ENCODE measurements at places on chromosomes 12 and 14. TPM values are rescaled to one million over a fixed set of nuclear protein-coding genes. Genes with fewer than 3 reads are reported as not detected.

- peak; percentile 78 for DNase-seq
Measured at GRCh38 chr12:90978117-90978770, 23.3 kb upstream of the CCER1 start.

DNA sequence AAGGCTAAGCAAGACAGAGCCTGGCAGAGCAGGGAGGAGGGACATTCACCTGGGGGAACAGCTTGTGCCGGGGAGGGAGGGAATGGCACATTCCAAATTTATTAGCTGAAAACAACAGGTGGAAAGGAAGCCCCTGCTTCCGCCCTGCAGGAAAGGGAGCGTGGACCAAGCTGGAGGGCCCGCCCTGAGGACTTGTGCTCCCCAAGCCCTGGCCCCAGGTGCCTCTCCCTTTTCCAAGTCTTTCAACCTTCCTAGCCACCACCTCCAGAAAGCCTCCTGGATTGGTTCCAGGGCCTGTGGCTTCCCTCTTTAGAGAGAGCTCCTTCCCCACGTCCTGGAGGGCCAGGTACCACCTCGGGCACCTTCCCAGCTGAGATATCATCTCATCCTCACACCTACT, 2.7 kb downstream of the DEGS2 start:
- no peak for DNase-seq

DNA sequence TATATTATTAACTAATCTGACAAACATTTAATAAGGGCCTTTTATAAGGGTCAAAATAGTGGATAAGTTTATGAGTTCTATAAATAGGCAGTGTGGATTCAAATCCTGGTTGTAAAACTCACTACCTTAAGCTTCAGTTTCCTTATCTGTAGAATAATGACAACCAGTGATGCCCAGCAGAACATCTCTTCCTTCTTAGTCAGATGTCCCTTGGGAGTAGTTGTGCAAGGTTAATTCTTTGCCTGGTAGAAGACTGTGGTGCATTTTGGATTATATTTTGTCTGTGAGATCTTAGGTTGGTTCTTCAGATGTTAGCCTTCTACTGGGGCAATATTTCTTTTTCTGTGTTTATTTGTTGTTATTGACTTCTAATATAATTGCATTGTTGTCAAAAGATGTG, 59.5 kb downstream of the ARID2 start:
- DNase-seq, result peak; percentile 86

Gene KRT71
- total RNA-seq, result not detected
